C1 segment of cervical spinal cord (tissue), 14 donors: ENCODE measurements at places on chromosomes 1 and 21.

- no peak for DNase-seq
Measured at GRCh38 chr1:1419813-1420653, 1.0 kb downstream of the ANKRD65 start.

DNA sequence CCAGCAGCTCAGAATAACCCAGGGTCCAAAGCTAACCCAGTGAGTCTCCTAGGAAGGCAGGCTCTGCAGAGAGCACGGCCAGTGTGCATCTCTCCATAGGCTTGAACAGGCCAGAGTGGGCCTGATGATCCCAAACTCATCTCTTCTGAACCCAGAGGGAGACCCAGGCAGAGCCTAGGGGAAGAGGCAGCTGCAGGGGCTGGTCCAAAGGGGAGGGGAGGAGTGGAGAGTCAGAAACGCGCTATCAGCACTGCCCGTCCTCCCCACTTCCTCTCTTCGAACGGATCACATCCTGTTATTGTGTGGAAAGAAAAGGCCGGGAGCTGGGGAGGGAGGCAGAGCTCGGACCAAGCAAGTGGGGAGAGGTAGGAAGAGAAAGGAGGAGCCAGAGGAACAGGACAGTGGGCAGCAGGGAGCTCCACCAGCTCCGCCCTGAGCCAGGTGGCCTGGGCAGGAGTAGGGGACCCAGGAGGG lies 20.2 kb downstream of the TAL1 start:
- peak; percentile 48 for DNase-seq

DNA sequence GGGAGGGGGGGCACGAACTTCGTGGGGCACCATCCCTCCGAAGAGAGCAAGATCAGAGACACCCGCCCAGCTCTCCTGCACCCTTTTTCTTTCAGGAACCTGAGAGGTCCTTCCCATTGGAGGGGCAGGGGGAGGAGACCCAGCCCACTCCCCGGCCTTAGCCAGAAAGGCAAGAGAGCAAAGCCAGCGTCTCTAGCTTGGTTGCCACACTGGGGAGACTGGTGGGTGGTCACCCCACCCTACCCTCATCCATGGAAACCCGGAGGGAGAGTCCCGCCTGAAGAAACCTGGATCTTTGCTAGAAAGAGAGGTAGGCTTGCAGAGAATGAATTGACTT lies 246 bp downstream of the ATP2B4 start:
- DNase-seq: peak; percentile 80

DNA sequence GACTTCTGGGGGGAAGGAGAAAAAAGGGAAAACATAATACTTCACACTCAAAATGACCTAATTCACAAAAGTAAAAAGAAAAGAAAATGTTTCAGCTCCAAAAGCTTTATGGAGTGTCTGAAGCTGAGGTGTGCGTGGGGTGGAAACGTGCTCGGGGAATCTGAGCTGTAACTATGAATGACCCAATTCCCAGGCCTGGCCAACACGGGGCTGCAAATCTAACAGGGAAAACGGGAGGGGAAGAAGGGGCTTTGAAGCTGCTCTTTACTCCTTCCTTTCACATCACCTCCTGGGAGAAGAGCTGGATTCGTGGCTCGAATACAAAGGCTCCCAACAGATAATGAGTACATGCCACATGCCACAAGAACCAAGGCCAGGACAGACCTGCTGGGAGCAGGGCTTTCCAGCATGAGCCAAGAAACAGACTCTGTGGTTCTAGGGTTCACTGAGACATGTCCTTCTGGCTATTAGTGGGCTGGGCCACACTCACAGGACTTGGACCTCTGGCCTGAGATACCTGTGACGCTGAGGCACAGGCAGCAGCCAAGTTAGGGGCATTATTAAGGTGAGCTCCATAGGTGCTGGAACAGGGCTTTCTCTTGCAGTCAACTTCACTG lies 51.5 kb downstream of the SLC66A1 start:
- no peak for DNase-seq

GRCh38 chr21:21122680-21123079 lies 124.5 kb downstream of the NCAM2 start:
- DNase-seq: no peak

DNA sequence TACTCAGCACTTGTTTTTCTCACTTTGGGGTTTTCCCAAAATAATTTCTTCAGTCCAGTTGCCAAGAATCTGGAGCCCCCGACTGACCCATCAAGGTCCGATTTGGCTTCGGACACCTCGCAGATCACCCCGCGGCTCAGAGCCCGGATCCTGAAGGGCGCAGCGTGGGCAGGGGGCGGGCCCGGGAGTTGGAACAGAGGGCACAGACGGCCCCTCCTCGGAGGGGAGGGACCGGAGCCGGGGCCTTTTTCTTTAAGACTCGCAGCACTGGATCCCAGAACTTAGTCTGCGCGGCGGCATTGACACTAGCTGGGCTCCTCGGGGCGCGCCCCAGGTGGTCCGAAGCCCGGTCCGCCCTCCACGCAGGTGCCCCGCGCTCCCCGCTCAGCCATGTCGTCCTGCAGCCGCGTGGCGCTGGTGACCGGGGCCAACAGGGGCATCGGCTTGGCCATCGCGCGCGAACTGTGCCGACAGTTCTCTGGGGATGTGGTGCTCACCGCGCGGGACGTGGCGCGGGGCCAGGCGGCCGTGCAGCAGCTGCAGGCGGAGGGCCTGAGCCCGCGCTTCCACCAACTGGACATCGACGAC lies at the start of gene CBR3:
Gene CBR3, plus strand, starts transcription at position 277 of the 588 bp plus-strand sequence. Its CDS starts 114 bp downstream, at position 391.
- DNase-seq: no peak

GRCh38 chr1:113394043-113394862 lies 3.9 kb downstream of the MAGI3 start:
- no peak for DNase-seq

GRCh38 chr1:211703812-211704537 lies 28.6 kb upstream of the NEK2 start:
- DNase-seq: peak; percentile 31

DNA sequence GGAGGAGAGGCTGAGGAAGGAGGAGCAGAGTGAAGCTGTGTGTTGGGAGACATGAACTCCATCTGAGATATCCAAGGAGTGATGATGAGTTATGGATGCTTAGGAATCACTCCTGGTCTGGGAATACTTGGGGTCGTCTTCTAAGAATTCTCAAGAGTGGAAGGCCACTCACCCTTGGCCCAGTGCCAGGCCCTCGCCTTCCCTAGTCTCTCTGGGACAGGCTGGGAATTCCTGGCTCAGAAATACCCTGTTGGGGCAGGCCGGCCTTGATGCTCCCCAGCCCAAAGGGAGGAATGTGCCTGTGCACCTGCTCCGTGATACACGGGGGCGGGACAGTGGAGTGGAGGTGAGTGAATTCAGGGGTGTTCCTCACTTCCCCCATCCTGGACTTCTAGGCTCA lies 12.6 kb upstream of the LMNA start:
- DNase-seq: no peak

DNA sequence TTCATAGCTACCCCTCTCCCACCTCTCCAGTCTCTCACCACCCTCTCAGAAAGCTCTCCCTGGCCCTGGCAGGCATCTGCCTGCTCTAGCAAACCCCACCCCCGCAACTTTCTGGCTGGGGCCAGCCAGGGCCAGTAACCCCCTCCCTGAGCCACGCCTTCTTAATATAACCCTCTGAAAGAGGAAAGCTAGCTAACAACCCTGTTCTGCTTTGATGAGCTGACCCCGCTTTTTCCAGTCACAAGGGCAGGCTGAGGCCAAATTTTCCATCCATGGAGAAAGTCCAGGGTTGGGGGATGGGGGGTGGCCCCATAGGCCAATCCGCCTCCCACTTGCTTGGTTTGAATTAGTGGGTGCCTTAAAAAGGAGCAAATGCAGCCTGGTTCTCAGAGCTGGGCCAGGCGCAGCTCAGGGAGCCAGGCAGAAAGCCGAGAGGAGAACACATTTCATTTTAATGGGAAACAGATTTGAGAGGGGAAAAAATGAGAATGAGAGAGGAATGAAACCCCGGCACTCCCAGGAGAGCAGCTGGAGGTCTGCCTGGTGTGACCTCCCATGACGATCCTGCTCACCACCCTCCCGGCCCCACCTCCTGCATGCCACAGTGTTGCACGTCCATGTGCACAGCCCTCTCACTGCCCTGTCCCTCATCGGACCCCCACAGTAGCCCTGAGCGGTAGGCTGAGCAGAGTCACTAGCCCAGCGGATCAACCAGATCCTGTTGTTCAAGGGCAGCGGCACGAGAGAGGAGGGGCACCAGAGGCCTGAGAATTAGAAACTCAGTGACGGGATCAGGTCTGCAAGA lies 62.3 kb downstream of the OPTC start:
- no peak for DNase-seq

GRCh38 chr1:164771619-164772361 lies 212.8 kb downstream of the PBX1 start:
- no peak for DNase-seq

- no peak for DNase-seq
Measured at GRCh38 chr1:202105571-202106339, 17.0 kb upstream of the GPR37L1 start.

GRCh38 chr1:181396171-181396670 lies 87.1 kb upstream of the CACNA1E start:
- DNase-seq: no peak

DNA sequence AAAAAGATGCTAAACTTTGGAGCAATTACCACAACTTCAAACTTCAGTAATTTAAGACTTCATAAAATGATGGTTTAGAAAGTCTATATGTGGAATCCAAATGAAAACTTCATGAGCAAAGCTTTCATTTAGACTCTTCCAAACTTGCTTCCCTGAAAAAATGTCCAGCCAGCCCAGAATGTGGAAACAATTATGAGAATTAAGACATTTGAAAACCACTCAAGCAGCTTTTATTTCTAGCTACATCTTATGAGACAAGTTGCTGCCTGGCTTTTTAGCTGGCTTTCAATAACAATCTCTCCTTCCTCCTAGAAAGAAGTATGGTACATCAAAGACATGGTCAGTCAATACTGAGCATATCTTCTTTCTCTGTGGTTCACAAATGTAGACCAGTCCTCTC lies 21.8 kb downstream of the LPAR3 start:
- DNase-seq: no peak

DNA sequence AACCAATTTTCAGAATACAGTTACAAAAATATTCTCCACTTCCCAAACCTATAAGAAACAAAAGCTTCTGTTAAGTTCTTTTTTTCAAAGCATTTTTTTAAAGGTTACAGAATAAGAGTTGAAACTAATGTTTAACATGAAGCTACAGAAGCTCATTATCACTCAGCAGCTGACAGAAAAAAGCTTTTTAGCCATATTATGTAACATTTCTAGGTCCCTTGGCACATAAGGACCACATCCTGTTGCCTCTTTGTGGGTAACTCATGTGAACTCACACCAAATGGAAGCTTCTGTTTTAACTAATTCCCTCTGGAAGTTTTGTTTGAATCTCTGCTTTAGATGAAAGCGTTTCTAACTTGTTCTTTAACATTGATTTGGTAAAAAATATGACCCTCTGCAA lies 242.5 kb upstream of the TMPRSS15 start:
- DNase-seq: no peak

- DNase-seq: no peak
Measured at GRCh38 chr21:27152996-27153395, 186.1 kb upstream of the ADAMTS5 start.

GRCh38 chr21:43758111-43758641 lies 17.9 kb downstream of the CSTB start:
- DNase-seq: no peak

- DNase-seq: no peak
Measured at GRCh38 chr1:187054862-187055757, 226.4 kb downstream of the PLA2G4A start.

GRCh38 chr1:166354406-166354805 lies 187.6 kb upstream of the FAM78B start:
- DNase-seq: no peak

DNA sequence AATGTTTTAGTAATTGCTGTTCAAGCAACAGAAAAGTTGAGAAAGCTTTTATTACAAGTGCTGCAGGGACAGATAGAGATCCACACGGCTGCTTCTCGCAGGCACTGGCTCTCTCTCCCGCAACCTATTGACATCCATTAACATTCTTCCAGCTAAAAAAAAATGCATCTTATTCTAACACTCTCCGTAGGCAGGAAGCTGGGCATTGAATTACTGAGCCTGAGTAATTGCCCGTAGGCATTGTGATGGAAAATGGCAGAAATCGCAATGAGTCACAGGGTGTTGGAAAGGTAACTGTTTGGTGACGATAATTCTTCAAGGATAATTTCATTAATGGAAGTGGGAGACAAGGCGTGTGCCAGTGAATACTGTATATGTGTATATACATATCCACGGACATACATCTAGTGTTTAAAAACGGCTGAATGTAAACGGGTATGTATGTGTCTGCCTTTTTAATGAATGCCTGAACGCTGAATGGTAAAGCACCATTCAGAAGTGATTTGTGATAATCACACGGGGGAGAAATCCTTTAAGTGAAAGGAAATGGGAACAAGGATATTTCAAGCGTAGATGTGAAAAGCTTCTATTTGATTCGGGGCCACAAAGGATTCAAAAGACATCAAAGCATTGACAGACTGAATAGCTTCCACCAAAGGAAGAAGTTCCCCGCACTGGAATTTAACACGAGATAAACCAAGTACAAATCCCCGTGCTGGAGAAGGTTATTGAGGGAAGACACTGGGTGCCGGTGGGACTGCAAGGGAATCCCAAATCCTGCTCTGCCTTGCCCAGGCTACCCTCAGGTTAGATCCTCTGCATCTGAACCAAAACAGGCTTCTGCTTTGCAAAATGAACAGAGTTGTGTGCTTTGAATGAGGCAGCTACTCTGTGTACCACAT lies 567.2 kb downstream of the NPHP4 start:
- DNase-seq: no peak

GRCh38 chr1:225426395-225427234 lies 1.2 kb downstream of the LBR start:
- no peak for DNase-seq

- no peak for DNase-seq
Measured at GRCh38 chr21:38134084-38134873, 122.5 kb upstream of the KCNJ15 start.

- DNase-seq: no peak
Measured at GRCh38 chr1:76274302-76274701, 199.8 kb downstream of the ST6GALNAC3 start.

DNA sequence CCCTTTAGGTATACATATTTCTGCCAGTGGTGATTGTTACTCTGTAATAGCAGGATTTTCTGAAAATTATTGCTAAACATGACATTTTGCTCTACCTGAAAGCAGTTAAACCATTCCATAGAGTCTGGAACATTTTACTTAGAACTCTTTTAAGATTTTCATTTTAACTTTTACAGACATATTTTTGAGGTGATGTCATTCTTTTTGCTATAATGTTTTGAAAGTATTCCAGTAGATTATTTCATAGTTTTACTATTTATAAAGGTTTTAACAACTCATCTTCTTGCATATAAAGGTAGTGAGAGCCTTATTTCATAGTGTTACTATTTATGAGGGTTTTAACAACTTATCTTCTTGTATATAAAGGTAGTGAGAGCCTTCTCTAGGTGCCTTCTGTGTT lies 42.9 kb downstream of the PTBP2 start:
- DNase-seq: no peak
